ENCODE measurements at places on chromosomes 3 and 15.

- peak; percentile 10 for DNase-seq
Measured at GRCh38 chr3:189773056-189773455, 141.9 kb downstream of the TP63 start.

GRCh38 chr15:67750371-67750770 is 74.9 kb upstream of the SKOR1 start:
- DNase-seq = no peak

- DNase-seq = peak; percentile 57
Measured at GRCh38 chr3:132417695-132418411, 551 bp downstream of the DNAJC13 start.

DNA sequence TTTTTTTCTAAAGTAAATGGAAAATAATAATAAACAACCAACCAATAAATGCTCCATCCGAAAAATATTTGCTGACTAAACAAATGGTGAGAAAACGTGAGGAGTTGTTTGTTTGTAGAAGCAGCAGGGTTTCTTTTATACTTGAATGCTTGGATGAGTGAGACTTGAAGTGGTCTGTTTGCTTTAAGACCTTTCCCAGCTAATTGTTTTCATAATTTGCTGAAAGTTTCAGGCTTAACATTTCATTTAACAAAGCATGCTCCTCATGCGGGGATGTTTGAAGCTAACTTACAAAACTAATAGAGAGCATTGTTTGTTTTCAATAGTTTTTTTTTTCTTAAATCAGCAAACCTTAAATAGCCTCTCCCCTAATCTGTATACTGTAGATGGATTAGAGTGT is 484.6 kb downstream of the ROBO2 start:
- peak; percentile 1 for DNase-seq

- DNase-seq = peak; percentile 46
Measured at GRCh38 chr15:28885630-28886430, at the start of gene APBA2. APBA2 (plus strand) TSS chr15:28885974; CDS start chr15:29053885, 167,911 bp downstream.

DNA sequence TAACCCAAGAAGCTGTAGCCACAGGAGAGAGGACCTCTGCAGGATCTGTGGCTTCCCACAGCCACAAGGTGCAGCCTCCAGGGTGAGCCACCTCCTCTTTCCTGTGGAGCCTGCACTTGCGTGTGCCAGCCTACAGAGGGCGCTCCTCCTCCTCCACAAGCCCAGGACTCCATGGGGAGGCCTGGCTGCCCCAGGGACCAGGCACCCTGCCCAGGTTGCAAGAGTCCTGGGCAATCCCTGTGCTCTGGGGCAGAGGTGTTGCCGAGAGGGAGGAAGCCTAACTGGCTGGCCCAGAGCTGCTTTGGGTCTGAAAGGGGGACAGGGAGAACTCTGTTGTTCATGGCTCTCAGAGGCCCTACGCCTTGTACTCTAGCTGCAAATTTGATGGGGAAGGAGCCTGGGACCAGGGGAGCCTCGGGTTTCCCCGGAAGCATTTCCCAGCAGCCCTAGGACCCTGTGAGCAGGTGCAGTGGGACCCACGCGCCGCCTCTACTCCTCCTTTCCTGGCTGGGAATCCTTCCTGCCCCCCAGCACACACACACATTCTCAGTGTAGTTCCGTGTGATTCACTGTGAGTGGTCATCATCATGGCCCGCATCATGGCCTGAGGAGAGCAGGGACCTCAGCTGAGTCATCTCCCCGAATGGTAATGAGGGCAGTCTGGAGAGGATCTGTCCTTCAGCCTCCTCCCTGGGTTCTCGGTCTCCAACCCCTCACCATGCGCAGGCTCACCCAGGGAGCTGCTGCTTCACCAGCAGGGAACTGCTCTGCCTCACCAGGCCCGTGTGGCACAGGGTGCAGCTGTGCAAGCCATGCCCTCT is 24.3 kb downstream of the TBC1D21 start:
- DNase-seq = peak; percentile 69

GRCh38 chr15:101050623-101051290 is 131.6 kb downstream of the LRRK1 start:
- DNase-seq = no peak

- DNase-seq = no peak
Measured at GRCh38 chr15:89115547-89115946, 27.3 kb downstream of the ABHD2 start.

DNA sequence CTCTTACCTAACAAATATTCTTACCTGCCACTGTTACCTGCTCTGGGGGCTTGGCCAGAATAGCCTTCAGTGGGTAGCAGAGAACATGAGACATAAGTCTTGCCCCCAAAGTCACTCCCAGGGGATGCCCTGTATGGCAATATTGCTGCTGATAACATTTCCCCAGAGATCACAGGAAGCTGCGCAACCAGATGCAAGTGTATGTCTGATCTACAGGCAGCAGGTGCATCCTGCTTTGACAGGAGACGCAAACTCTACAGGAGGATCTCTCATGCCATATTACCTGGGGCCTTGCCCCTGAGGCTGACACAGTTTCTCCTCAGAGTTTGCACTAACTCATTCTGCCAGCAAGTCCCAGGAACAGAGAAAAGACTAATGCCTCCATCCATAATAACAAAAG is 174.4 kb upstream of the LPP start:
- DNase-seq = no peak

GRCh38 chr3:177460047-177460446 is 262.8 kb upstream of the TBL1XR1 start:
- DNase-seq = no peak

GRCh38 chr3:13107661-13108060 is 34.4 kb upstream of the IQSEC1 start:
- no peak for DNase-seq

DNA sequence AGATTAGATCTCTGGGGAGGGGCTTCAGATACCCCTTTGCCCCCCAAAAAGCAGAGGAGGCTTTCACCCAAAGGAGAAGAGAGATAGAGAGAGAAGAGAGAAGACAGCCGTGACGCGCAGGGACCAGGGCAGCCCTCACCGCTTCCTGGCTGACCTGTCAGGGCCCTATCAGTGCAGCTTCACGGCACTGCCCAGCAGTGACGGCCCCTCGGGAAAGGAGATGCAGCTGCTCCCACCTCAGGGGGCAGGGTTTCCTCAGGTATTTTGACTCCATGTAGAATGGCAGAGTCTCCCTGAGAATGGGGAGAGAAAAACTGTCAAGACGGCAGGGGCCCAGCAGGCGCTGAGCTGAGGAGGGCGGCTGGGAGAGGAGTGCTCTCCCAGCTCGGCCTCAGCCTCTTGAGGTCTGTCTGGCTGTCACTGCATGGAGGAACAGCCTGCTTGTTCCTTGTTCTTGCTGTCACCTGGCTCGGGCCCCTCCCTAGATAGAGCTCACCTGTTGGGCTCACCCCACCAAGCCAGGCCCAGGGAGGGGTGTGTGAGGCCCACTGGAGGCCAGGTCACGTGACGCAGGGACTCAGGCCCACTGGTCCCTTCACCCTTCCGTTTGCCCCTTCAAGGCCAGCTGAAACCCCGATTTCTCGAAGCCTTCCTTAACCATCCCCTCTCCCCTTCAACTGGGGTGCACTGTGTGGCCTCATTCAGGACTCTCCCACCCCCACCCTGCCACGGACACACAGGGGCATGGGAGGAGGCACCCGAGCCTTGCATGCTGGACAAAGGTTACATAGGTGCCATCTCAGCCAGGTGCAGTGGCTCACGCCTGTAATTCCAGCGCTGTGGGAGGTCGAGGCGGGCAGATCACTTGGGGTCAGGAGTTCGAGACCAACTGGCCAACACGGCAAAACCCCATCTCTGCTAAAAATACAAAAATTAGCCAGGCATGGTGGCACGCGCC is 28.2 kb downstream of the LOXL1 start:
- no peak for DNase-seq

GRCh38 chr15:29424118-29424517 is 154.5 kb upstream of the NSMCE3 start:
- DNase-seq = no peak

DNA sequence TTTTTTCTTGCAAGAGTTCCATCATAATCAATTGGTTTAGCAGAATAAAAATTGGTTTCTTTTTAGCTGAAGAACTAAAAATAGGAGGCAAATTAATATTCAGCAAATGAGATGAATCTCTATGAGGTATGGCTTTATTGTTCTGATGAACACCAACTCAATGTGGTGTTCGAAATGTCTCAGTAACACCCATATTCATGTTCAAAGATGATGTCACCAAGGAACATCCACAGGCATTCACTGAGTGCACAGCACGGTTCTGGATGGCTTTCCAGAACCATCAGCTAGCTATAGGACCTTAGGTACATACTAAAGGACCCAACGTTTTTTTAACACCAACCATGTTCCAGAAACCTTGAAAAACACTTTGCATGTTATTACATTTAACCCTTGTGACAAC is 42.7 kb downstream of the CCNL1 start:
- no peak for DNase-seq

DNA sequence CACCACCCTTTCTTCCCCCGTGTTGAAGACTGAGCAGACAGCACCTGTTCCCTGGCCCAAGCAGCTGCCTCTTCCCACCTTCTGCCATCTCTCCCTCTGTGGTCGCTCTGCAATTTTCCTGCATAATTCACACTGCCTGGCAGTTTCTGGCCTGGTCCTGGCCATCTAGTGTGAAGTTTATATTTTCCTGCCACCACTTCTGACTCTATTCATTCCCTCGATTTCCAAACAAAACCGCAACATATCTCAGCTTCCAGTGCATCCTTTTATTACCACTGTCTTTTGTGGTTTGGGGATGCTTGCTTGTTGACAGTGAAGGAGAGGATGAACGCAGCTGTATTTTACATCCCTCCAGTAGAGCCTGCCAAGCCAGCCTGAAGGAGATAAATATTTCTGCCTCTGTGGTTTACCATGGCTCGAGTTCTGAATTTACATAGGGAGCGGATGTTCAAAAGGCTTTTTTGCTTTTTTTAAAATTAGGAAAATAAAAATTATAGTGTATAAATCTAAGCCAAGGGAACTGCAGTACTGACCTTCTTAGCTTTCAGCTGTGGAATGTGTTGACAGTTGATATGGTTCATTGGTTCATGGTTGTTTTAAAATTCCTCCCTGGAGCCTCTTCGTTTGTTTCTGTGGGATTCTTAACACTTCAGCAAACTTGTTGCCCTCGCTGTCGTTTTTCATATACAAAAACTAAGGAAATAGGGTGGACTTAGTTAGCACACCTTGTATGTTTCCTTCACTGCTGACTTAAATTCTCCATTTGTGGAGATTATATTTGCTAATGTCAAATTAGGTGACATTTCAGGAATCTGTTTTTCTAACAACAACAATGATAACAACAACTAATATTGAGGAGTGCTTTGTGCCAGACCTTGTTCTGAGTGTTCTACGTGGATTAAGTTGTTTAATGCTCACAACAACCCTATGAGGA is 250.5 kb downstream of the ADAMTSL3 start:
- DNase-seq = peak; percentile 85

- DNase-seq = no peak
Measured at GRCh38 chr3:4407941-4408340, 59.1 kb downstream of the SUMF1 start.

GRCh38 chr15:63870487-63871209 is 36.9 kb upstream of the HERC1 start:
- peak; percentile 88 for DNase-seq

DNA sequence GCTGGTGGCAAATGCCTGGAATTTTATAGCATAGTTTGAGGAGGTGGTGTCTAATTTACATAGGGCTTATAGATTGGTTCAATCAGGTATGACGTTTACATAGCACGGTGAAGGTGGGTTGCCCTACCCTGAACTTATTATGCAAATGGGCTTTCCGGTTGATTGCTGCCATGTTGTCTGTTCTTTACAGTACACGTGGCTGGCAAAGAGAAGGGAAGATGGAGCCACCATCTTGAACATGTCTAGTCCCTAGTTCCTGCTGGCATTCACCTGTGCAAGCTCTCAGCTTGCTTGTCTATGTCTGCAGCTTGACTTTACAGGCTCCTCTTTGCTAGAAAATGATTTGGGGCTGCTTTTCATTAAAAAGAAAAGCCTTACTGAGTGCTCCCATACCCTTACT is 14.0 kb upstream of the STAC start:
- no peak for DNase-seq

- DNase-seq = no peak
Measured at GRCh38 chr3:69435274-69436265, 49.7 kb upstream of the FRMD4B start.

DNA sequence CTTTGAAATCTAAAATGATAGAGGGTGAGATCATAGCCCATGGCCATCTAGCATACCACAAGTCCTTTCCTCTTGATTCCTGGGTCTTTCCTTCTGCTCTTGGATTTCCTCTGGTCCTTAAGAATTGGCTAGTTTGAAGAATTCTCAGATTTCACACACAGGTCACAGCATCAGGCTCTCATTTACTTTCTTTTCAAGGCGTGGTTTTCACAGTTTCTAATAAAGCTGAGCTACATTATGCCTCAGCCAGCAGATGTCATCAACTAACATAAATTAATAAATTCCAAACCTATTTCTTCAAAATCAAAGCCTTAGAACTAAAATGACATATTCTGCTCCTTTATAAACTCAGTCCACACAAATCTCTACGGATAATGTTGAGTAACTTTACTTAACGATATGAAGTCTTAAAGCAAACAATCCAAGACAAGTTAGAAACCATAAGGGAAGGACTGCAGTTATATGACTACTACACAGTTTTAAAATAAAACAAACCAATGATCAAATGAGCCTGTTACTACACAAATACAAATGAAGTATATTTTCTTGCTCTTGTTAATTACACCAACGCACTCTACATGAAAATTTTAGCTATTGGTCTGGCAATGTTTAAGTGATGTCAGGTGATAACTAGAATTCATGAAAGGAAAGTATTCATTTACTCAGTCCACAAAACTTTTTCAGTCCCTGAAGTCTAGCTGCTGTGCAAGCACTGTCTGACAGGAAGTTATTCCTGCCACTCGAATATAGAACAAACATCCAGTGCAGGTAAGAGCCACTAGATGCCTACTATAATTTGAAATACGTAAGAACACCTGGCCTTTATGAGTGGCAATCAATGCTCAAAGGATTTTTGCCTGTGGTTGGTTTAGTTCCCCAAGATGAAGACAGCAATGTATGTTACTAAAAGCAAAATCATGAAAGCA is 9.2 kb downstream of the CCDC14 start:
- DNase-seq = no peak

DNA sequence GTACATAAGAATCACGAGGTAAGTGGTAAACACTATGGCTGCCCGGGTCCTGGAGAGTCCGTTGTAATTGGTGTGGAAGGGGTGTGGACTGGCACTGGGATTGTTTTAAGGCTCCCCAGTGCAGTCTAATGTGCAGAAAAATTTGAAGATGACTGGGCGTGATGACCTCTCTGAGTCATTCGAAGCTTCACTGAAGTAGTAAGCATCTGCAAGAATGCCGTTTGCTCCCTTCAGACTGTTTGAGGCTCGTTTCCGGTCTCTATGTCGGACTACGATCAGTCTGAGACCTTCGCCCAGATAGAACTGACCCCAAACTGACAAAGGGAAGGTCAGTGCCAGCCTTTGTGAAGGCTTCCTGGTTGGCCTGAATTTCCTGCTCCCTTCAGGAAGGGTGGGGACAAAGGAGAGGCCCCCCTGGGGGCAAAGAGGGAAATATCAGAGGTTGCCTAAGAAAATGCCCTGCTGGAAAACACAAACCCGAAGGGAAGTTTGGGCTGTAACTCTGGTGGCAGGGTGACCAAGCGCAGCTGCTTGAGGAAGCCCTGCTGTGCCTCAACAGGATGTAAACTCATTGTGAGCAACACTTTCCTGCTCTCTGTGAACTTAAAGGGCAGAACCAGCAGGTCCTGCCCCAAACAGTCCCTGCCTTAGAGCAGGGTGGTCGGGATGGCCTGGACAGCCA is 34.6 kb downstream of the BTD start:
- DNase-seq = peak; percentile 94

Data from fibroblast of skin of scalp (primary cell).